ENCODE measurements at places on chromosomes 13 and 19.

- DNase-seq: no peak
Measured at GRCh38 chr13:78325585-78325984, 277.8 kb downstream of the POU4F1 start.

GRCh38 chr19:10251792-10252694, at the start of gene MRPL4:
MRPL4 (plus strand) TSS chr19:10252214; CDS start chr19:10252254, 40 bp downstream.
- peak; percentile 99 for DNase-seq

DNA sequence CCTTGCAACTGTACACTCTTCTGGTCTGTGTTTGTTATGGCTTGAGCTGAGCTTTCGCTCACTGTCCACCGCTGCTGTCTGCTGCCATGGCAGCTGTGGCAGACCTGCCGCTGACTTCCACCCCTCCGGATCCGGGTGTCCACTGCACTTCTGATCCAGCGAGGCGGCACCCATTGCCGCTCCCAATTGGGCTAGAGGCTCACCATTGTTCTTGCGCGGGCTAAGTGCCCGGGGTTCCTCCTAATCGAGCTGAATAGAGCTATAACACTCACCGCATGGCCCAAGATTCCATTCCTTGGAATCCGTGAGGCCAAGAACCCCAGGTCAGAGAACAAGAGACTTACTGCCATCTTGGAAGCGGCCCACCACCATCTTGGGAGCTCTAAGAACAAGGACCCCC, 2.2 kb upstream of the PSMC4 start:
- no peak for DNase-seq

- DNase-seq: no peak
Measured at GRCh38 chr19:35639321-35639639, 2.3 kb upstream of the ETV2 start.

DNA sequence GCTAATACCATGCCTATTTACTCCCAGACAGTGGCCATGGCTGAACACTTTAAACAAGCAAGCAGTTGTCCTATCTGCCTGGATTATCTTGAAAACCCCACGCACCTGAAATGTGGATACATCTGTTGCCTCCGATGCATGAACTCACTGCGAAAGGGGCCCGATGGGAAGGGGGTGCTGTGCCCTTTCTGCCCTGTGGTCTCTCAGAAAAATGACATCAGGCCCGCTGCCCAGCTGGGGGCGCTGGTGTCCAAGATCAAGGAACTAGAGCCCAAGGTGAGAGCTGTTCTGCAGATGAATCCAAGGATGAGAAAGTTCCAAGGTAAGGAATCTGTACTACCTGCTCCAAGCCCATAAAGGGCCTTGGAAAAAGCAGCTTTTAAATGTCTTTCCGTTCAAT, 8.6 kb downstream of the RFPL4AL1 start:
- no peak for DNase-seq

GRCh38 chr13:92164822-92165221, 766.4 kb downstream of the GPC5 start:
- no peak for DNase-seq

- DNase-seq: no peak
Measured at GRCh38 chr19:6119031-6119430, 8.7 kb upstream of the RFX2 start.

- DNase-seq: peak; percentile 99
Measured at GRCh38 chr19:36054119-36054732, at the start of gene THAP8. THAP8 (minus strand) TSS chr19:36054285; CDS start chr19:36054217, 68 bp downstream.

- no peak for DNase-seq
Measured at GRCh38 chr19:32219881-32220472, 125.4 kb upstream of the ZNF507 start.
